ENCODE measurements at places on chromosomes 12 and 14. TPM values are rescaled to one million over a fixed set of nuclear protein-coding genes. Genes with fewer than 3 reads are reported as not detected.
A peak's percentile ranks its signal among the peaks of the same experiment; 100 is the strongest.

The BTG1 gene
- total RNA-seq: 29.8 TPM

The DEPDC4 gene
- total RNA-seq: 2.0 TPM

DNA sequence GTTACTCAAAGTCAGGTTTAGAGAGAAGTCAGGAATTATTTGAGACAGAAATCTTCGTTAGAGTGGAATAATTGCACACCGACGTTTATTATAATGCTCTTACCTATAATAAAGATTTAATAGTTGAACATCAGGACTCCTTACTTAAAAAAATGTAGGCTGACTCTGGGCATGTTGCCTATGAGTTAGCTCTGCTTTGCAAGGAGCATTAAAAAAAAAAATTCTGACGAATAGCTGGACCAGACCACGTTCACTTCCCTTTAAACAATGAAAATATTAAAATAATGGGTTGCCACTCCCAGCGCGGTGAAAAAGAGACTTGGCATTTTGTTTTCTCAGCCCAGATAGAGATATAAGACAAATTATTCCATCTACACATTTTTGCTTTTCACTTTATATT, 574 bp upstream of the FANCM start:
- peak; percentile 7 for DNase-seq

GRCh38 chr12:116692605-116693004, 45.3 kb downstream of the SPRING1 start:
- no peak for DNase-seq

- DNase-seq: no peak
These were observed 654 bp downstream of the FOXG1 start for GRCh38 chr14:28767030-28767852.

DNA sequence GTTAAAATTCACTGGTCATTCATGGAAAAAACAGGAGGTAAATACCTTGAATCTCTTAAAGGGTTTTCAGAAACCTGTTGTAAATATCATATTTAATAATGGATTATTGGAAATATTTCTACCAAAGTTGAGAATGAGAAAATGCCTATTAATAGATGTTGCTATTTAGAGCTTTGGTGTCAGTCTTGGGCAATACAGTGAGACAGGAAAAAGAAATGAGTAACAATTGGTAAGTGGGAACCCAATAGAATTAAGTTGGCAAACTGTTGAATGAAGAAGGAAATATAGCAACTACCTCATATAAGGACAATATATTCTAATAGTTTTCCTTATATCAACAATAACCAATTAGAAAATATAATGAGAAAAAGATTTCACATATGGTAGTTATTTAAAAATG, 78.0 kb downstream of the ATF7IP start:
- DNase-seq: no peak

DNA sequence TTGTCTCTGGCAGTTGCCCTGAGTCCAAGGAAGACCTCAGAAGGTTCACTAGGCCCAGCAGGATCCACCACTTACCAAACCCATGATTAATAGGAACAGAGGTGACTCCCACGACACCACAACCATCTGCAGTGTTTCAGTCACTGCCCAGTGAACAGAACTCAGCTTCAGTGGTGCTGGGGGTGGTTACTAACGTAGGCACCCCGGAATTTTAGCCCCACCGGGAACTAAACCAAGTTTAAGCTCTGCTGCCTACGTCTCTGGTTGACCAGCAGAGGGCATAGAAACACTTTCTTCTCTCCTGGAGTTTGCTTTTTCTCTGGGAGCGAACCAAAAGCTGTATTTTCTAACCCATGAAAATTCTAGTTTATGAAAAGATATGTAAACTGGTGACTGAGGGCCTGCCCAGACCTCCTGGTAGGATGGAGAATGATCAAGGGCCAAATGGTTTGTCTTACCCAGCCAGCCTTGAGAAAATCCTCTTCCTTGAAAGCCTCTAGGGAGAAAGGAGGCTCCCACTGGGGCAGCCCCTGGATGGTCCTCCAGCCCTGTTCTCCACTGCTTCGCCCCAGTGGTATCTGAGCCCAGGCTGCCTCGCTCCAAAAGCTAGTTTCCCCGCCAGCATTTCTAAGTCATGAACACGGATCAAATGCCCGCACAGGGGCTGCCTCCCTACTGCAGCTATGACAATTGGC, 379.8 kb downstream of the DPF3 start:
- DNase-seq: peak; percentile 70

GRCh38 chr14:25843481-25844470, 754.1 kb downstream of the NOVA1 start:
- no peak for DNase-seq

GRCh38 chr12:115806000-115806399, 471.5 kb downstream of the MED13L start:
- DNase-seq: no peak

DNA sequence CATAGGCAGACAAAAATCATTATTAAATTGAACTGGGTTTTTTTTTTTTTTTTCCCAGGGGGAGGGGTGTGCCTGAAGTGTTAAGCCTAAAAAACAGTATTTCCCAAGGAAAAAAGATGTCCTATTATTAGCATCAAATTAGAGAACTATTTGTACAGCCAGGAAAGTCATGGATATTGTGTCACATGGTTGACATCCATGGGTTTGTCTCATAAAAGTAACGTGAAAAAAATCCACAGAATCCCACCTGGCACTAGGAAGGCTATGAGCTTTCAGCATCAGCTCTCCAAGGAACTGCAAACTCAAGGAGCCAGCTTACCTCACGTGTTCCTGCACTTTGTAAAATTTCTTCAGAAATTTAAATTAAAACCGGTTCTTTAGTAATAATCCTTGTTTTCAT, 69.1 kb upstream of the EGLN3 start:
- no peak for DNase-seq

- DNase-seq: no peak
These were observed 10.1 kb downstream of the IL23A start for GRCh38 chr12:56348776-56349175.

The NPAS3 gene
- 1.2 TPM for total RNA-seq

DNA sequence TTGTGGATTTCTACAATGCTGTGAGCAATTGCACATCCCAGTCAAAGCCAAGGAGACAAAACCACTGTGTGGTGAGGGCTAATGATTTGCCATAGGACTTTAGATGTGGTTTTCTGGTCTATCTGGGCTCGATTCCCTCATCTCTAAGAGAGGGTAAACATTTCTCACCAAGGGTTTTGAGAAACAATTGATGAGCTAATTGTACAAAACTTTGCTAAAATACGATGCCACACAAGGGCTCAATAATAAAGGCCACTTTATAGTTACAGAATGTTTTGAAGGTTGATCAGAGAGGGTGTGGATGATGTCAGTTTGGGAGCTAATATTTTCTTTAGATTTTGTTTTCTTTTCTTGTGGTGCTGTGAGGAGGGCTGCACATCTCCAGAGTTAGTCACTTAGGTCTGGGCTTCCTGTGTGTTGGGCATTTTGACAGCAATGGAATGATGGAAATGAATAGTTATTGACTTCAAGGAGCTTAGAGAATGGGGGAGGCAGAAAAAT, 60.8 kb upstream of the SLC38A4 start:
- peak; percentile 54 for DNase-seq

DNA sequence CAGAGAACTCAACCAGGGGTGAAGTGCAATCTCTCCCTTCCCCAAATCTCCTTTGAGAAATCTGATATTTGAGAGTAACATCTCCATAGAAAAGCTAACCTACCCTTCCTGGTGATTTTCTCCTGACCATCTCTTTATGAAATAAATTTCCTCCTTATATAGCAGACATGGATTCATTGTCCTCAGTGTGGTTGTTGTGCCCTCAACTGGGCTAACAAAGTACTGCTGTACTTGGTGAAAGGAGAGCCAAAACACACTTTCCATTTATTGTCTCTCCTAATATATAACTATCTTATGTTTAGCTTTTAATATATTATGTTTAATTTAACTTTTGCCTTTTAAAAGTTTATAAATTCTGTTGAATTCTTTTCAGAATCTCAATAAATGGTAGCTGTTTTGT, 65.1 kb upstream of the SLCO1B1 start:
- peak; percentile 50 for DNase-seq

The BDKRB1 gene
- 0.69 TPM for total RNA-seq

The RDH16 gene
- 0.86 TPM for total RNA-seq

DNA sequence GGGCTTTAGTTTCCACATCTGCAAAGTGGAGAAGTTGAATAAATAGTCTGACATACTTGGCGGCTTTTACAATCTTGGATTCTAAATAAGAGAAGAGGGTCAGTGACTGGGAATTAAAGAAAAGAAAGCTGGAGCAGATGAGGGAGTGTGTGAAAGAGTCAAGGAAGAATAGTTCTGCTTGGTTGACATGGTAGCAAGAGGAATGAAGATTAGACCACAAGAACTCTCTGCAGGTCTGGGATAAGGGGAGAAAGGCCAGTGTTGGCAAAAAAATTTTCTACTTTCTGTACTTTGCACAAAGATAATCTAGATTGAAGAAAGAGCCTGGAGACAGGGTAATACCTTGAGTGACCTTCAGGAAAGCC, 5.9 kb downstream of the ITGB7 start:
- DNase-seq: no peak

The AKAP5 gene
- 0.58 TPM for total RNA-seq

DNA sequence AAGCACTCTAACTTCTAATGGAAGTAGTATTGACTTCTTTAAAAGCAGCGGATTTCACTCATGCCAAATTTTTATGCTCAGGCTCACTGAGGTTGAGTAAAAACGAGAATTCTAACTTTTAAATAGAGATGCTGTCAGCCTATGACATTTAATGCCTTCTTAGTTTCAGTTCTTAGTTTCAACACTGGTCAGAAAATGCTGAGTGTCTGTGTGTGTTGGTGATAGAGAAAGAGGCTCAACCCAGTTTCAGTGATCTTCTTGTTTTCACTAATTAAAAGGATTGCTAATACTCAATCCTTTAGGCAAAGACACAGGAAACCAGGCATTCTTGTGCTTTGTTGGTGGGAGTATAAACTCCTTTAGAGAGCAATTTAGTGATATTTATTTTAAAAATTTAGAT, 31.0 kb downstream of the PEBP1 start:
- DNase-seq: no peak

- DNase-seq: peak; percentile 53
These were observed 51.4 kb upstream of the GARIN2 start for GRCh38 chr14:67137744-67138371.

All from PC-3 (cell line).